Activated naive CD4-positive, alpha-beta T cell treated with anti-CD3 and anti-CD28 coated beads, Interleukin-2, amount 10 ng/mL, durations not matched to agents 7 days and 5 days (primary cell): ENCODE measurements at places on chromosomes 16 and 17.
A peak's percentile ranks its signal among the peaks of the same experiment; 100 is the strongest.

- DNase-seq, result no peak
Measured at GRCh38 chr17:72567774-72568173, 447.0 kb downstream of the SOX9 start.

GRCh38 chr16:88900662-88901052 is 34.2 kb upstream of the PABPN1L start:
- no peak for DNase-seq

DNA sequence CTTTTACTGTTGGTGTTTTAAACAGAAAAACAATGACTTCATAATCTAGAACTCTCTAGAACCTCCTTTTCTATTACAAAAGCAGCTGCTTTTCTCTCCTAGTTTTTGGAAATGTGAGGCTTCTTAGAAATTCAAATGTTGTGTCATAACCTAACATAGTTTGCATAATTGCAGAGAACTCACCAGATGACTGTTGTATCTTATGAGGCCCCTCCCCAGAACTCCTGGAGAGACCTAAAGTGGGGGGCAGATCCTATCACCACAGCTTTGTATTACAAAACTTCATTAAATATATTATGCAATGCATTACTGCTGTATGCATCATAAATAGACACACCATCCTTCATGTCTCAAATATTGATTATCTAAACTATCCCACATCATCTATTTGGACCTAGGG is 538.7 kb upstream of the HSBP1 start:
- no peak for DNase-seq

DNA sequence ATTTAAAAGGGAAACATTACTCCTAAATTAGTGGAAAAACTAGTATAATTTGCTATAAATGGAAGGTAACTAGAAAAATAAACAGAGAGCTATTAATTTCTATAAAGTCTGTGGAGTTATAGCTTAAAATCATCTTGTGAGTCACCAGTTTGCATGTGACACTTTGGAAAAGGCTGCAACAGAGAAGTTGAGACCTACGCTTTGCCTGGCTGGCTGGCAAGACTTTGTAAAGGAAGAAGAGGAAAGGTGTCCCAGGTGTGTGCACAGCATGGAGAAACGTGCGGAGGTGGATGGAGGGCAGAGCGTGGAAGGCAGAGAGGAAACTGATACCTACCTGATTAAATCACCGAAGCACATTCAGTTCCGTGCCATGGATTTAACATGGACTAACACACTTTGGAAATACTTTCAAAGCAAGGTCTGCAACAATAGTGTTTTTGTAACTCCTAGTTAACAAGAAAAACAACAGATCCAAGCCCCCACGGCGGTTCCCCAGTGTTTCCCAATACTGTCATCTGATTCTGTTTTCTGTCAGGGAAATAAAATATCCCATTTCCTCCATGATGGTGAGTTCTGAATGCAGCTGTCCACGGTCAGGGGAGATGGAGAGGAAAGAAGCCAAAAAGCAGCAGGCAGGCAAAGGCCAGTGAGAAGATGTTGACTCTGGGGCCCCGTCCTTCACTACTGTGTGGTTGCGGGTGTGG is 134.8 kb downstream of the XYLT1 start:
- no peak for DNase-seq

DNA sequence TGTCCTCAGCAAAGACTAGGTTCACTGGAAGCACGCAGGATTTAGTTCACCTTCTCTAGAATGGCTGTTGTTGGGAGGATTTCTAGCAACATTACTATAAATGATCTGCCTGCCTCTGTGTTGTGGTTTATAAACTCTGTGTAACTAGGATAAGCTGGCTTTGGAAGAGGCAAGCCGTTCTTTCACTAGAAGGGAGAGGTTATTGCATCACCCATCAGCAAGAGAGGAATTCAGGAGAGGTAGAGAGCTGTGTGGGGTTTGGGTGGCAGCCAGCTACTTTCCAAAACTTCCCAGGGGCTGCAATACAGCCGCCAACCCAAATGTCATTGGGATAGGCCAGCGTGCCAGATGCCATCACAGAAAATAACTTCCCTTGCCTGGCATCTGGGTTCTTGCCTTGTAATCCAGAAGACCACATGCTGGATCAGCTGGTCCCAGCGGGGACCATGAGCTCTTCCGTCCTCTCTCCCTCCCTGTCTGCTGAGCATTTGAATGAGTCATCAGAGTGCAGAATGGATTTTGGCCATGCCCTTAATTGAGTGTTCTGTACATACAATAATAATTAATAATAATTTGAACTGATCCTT is 95.7 kb upstream of the RBFOX1 start:
- no peak for DNase-seq

DNA sequence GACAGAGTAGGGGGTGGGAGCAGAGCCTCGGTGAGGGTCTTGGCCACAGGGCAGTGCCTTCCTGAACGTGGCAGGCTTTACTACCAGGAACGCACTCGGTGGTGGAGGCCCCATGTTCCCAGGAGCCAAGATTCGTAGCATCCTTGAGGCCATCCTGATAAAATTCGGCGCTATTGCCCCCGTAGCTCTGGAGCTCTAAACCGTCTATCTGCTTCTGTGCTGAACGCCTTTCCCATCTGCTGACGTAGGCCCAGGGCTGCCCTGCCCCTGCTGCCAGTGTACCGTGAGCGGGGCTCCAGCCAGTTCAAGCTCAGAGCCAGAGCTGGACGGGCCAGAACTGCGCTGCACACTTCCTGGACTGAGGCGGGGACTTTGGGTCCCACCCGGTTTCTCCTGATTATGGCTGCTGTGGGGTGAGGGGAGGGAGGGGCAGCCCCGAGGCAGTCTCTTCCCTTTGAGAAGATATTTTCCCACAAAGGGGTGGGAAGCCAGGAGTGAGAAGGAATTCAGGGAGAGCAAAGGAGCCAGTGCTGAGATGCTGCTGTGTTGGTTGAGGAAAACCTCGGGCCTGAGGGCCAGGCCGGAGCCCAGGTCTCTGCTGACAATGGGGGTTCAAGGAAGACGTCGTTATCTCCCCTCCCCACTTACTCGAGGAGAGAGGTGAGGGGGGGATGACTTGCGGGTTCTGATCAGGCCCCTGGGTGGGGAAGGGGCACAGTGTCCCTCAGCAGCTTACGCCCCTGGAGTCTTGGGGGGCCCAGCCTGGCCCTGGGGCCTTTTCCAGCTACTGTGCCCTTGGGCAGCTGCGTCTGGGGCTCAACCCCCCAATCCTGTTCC is 29.4 kb downstream of the OR1D5 start:
- DNase-seq, result no peak

GRCh38 chr16:89931305-89931896 is 8.3 kb downstream of the TUBB3 start:
- no peak for DNase-seq

GRCh38 chr16:87241137-87241771 is 75.9 kb downstream of the C16orf95 start:
- DNase-seq, result no peak

- no peak for DNase-seq
Measured at GRCh38 chr16:77514500-77515220, 79.8 kb upstream of the ADAMTS18 start.

DNA sequence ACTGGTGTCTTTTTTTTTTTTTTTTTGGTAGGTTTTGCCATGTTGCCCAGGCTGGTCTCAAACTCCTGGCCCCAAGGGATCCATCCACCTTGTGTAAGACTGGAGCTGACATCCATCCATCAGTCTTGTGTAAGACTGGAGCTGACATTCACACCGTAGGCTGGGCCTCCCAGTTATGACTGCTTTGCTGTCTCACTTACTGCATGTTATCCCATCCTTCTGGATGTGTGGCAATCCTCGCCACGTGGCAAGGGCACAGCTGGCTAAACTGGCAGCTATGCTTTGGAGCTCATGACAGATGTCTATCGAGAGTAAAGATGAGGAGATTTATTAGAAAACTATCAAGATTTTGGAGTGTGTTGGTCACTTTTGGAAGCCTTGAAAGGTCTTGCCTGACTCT is 115.1 kb downstream of the ABCA8 start:
- no peak for DNase-seq

- no peak for DNase-seq
Measured at GRCh38 chr16:89606006-89606405, 7.4 kb upstream of the DPEP1 start.

GRCh38 chr16:11988258-11988978 is 11.9 kb downstream of the SNX29 start:
- DNase-seq, result no peak

DNA sequence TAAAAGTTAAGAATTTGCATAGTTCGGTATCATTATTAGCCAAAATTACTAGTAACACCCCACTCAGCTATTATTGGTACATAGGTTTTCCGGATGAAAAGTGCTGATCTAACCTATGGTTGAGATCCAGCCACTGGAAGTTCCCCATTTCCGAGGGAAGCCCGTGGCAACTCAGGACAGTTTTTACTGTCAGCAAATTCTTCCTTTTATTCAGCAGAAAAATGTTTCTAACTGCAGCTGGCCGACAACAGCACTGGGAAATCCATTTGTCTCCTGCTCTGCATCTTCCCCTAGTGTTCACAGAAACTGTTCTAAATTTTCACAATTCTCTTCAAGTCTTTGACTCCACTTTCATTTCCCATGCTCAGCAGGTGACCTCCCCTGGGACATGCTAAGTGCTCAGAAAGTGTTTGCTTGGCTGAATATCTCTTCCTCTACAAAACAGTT is 15.5 kb upstream of the MMD start:
- no peak for DNase-seq

- DNase-seq, result no peak
Measured at GRCh38 chr17:50047488-50048126, 8.3 kb upstream of the ITGA3 start.

GRCh38 chr17:50480854-50481490 is 2.3 kb downstream of the RSAD1 start:
- no peak for DNase-seq

- DNase-seq, result peak; percentile 86
Measured at GRCh38 chr17:6913608-6914443, 82.0 kb upstream of the ALOX12 start.

DNA sequence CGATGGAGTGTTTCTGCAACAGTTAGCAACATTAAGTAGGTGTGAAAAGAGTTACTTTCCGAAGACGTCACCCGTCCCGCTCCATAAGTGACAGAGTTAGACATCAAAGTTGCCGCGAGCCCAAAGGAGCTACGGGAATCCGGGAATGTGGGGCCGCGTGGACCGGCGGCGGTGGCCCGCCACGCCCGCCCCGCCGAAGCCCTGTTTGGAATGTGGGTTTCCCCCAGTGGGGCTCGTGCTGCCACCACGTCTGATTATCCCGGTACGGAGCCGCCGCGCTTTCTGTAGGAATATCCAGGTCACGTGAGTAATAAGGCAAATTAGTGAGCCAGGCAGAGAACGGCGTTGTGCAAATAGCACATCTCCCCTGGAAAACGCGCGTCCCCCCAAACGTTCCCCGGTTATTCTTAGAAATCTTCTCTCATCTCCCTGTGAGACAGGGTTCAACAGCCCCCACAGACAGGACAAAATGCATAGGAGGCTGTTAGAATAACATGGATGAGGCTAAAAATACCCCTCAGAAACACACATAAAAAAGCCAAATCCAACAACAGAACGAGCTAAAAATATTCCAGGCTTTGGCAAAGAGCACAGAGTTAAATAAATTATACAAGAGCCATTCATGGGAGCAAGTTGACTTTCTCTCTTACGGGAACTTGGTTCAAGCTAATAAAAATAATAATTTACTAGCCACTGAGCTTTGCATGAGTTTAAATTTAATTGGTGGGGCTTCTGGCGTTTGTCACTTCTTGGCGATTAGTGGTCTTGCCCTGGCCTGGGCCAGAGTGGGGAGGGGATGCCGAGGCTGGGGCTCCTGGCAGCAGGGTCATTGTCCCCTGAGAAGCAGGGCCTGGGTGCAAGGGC is 8.6 kb downstream of the BAHCC1 start:
- no peak for DNase-seq

GRCh38 chr17:78081551-78081950 is 47.0 kb downstream of the TMC6 start:
- no peak for DNase-seq

DNA sequence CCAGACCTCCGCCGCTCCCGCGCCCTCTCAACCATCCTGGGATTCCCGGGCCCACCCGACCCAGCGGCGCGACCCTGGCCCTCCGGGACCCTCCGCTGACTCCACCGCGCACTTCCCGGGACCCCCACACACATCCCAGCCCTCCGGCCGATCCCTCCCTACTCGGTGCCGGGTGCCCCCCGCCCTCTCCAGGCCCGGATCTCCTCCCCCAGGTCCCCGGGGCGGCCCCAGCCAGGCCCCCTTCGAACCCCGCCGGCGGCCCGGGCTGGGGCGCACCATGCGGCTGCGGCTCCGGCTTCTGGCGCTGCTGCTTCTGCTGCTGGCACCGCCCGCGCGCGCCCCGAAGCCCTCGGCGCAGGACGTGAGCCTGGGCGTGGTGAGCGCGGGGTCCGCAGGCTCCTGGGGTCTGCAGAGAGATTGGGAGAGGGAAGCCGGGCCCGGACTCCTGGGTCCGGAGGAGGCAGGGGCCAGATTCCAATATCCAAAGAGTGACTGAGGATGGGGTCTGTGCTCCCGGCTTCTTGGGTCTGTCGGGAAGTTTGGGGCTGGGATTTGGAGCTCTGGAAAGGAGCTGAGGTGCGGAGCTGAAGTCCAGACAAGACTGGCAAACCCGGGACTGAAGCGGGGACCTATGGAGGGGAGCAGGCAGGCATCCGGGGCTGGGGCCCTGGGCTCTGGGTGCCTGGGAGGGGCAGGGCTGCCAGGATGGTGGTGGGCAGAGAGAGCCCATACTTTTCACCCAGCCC is 453 bp downstream of the MMP25 start:
- peak; percentile 53 for DNase-seq

- DNase-seq, result no peak
Measured at GRCh38 chr17:42891539-42892152, 9.0 kb upstream of the G6PC1 start.

GRCh38 chr17:33811984-33812577 is 443.0 kb upstream of the CCL2 start:
- DNase-seq, result no peak

- no peak for DNase-seq
Measured at GRCh38 chr17:58232707-58233156, 5.7 kb upstream of the LPO start.

DNA sequence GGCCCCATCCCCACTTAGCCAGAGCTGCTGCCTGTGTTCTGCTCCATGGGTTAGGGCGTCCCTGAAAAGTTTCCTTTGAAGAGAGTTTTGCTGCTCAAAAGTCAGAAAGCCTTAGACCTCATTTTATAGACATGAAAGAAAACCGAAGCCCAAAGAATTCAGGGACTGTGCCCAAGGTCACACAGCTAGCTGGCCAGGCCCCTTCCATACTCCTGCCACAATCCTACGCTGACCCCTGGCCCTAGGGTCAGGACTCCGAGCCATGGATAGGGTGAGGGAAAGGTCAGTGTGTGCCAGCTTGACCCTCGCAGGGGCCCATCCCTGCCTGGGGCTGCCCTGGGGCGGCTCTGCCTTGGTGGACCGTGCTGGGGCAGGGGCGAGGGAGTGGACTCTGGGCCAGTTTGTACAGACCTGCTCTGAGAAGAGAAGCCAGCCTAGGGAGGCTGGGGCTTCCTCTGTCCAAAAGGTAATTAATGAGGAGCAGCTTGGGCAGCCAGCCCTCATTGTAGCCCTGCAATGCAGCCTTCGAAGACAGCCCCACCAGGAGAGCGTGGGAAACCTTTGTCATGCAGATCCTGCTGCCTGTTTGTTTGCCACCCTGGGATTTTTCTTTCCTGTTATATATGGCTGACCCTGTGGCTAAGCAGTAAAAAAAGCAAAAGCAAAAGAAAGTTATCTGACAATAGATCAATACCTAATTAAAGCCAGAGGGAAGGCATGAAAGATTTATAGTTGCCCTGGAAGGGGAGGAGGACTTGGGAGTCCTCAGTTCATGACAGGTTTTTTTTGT is 37.4 kb downstream of the RHBDL3 start:
- no peak for DNase-seq

- no peak for DNase-seq
Measured at GRCh38 chr16:56939801-56940200, 7.9 kb downstream of the HERPUD1 start.

- DNase-seq, result peak; percentile 86
Measured at GRCh38 chr16:89315791-89316581, 98.5 kb downstream of the ZNF778 start.
